ENCODE measurements at places on chromosomes 3 and 15.

- no peak for DNase-seq
Measured at GRCh38 chr3:189142527-189142926, 29.2 kb upstream of the TPRG1 start.

- no peak for DNase-seq
Measured at GRCh38 chr15:42775416-42775815, 38.5 kb upstream of the CDAN1 start.

- no peak for DNase-seq
Measured at GRCh38 chr3:72176537-72177041, 391.6 kb upstream of the PROK2 start.

DNA sequence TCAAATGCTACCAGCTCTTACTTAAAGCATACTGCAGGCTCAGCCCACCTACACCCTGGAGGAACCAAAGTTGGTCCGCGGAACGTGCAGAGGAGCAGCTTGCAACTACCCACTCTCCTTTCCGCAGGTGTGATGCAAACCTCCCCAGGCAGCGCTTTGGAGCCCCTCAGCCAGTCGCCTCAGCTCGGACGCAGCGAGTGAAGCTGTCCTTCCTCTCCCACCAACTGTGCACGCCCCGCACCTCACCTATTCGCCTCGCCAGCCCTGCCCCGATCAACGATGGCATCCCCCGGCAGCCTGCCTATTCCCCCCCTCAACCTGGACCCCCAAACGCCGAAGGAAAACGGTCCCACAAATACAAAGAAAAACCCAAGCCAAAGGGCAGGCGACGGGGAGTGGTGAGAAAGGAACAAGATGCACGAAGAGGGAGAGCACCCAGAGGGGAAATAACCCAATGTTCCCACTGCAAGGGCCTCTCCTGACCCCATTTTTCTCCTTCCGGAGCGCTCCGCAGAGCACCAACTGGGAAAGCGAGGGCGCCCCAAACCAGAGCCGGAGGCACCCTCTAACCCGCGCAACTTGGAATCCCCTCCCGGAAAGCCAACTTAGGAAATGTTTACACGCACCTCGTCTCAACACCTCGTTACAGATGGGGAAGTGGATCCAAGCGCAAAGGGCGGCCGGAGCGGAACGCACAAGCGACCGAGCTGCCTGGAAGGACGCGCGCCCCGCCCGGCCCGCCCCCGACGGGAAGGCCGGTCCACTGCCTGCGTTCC is 665 bp downstream of the GLB1 start:
- DNase-seq, result peak; percentile 33

- no peak for DNase-seq
Measured at GRCh38 chr3:186464424-186465093, 79.6 kb downstream of the CRYGS start.

DNA sequence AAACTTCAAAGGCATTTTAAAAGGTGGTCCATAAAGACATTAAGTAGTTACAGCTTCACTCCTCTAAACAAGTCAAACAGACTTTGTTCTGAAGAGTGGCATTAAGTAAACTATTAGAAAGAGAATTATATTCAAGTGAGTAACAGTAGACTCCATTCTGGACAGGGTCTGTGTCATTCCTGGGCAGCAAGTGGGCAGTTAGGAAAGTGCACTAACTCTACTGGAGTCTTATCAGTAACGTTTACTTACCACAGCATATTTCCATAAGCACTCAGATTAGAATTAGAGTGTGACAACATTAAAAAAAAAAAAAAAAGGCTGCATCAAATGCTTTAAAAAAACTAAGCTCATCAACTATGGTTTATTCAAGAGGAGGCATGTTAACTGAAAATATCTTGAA is 10.6 kb downstream of the UBR1 start:
- DNase-seq, result no peak

DNA sequence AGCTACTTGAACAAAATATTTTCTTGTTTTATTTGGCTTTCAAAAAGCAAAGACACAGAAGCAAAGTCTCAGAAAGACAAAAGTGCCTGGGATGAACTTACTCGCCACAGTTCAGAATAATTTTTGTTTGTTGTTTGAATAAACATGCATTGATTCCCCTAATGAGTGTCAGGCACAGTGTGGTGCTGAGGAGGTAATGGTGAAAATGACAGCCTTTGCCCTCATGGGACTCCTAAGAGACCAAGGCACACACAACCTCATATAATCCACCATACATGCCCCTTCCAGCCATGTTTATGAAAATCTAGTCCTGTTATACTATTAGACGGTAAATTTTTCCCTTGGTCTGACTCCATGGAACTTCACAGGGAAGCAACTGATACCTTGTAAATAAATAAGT is 2.5 kb downstream of the GOLIM4 start:
- no peak for DNase-seq

GRCh38 chr3:133883641-133884040 is 12.0 kb downstream of the RAB6B start:
- DNase-seq, result no peak

Measured in occipital lobe (tissue), 3 donors.